Fibroblast of lung (primary cell): ENCODE measurements at places on chromosomes 2 and 18. TPM values are rescaled to one million over a fixed set of nuclear protein-coding genes. Genes with fewer than 3 reads are reported as not detected.

GRCh38 chr2:221997100-221997499, 301.7 kb downstream of the PAX3 start:
- peak; percentile 73 for DNase-seq

DNA sequence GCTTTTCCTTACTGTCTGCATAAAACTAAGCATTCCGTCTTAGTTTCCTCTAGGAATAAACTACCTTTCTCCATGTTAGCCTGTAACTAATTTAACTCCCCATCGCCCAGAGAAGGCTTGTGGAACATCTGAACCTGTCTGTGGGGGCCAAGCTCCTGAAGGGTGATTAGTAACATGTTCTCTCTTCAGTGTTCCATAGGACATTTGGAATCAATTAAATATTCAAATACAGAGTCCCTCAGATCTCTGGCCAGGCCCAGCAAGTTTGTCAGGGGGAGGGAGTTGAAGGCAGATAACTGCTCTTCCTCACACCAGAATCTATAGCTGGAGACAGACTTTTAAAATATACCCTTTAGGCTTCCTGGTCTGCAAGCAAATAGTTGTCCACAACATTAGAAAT, 8.8 kb downstream of the RDH14 start:
- no peak for DNase-seq

- DNase-seq, result no peak
Observed at GRCh38 chr18:9992300-9992972, 78.6 kb downstream of the VAPA start.

GRCh38 chr18:44758861-44759631, 78.4 kb downstream of the SETBP1 start:
- DNase-seq, result no peak

GRCh38 chr2:65536596-65536995, 104.2 kb upstream of the SPRED2 start:
- no peak for DNase-seq

DNA sequence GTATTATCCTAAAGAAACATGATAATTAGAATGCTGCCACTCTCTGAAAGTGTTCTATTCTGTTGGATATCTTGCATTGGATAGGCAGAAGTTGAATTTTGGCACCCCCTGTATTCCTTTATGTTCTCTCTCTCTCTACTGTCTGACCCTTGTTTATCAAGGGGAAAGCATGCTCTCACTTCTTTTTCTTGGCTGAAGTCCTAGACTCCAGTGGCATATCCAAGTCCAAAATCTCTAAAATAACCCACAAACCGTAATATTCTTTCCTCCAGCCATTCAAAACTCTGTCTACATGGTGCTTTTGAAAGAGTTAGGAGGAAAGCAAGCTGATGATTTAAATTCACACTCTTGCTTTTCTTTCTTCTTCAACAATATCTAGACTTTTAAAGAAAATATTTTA, 669.7 kb downstream of the TDRD15 start:
- DNase-seq, result peak; percentile 19

The D2HGDH gene
- total RNA-seq, result 20.8 and 28.4 TPM in 2 replicates

The PPP1CB gene
- total RNA-seq, result 164 and 172 TPM in 2 replicates
